Activated CD8-positive, alpha-beta memory T cell treated with anti-CD3 and anti-CD28 coated beads for 4 hours (primary cell): ENCODE measurements at places on chromosomes 16 and 17.

DNA sequence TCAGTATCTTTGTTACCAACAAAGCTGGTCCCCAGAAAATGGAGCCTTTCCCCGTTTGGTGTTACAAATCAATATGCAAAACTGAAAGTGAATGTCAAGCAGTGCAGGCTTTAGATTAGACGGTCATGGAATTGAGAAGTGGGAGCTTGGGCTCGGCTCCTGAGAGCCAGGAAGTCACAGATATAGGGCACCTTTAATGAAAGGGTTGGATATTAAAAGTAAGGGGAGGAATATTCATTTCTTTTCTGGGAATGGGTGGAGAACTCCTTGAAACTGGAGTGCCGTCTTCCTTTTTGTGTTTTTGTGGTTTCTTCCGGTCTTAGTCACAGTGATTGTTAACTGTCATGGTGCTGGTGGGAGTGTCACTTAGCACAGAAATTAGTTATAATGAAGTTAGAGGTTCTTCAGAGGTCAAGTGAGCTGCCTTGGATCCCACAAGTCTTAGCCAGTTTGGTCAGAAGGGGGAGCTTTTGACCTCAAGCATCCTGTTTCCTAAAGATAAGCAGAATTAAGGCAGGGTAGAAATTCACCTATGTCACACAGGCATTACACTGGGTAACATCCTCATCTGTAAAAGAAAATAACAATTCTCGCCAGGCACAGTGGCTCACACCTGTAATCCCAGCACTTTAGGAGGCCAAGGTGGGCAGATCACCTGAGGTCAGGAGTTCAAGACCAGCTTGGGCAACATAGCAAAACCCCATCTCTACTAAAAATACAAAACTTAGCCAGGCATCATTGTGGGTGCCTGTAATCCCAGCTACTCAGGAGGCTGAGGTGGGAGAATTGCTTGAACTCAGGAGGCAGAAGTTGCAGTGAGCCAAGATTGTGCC is 9.6 kb upstream of the EIF1 start:
- DNase-seq, result no peak

DNA sequence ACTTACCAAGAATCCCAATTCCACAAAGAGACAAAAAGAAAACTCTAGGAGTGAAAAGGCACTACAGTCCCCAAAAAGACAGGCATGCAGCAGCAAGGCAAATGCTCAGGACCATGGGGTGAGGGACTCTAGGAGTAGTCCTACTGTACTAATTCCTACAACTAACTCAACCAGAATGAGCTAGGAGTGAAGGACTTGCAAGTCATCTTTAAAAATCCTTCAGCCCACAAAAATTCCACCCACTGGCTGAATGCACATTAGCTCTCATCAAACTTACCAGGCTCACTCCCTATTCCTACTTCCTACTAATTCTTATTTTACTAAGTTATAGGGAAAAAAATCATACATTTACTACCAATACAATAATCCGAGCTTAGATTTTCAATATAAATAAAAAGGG is 141.7 kb upstream of the C17orf78 start:
- DNase-seq, result no peak

DNA sequence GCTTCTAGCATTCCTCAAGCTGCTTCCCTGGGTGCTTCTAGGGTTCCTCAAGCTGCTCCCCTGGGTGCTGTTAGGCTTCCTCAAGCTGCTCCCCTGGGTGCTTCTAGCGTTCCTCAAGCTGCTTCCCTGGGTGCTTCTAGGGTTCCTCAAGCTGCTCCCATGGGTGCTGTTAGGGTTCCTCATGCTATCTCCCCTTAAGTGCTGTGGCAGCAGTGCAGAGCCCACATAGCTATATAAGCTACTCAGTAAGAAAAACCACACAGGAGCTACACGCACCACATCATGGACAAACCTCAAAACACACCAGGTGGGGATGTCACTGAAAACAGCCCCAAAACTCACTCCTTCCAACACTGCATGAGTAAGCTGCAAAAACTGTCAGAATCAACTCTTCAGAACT is 35.2 kb downstream of the ANKRD11 start:
- no peak for DNase-seq

- DNase-seq, result no peak
Observed at GRCh38 chr16:46947900-46948547, 25.4 kb downstream of the DNAJA2 start.

GRCh38 chr17:77374170-77374936 is 233.6 kb downstream of the SEC14L1 start:
- DNase-seq, result peak; percentile 35

- DNase-seq, result no peak
Observed at GRCh38 chr16:19678804-19679203, 39.2 kb downstream of the KNOP1 start.

DNA sequence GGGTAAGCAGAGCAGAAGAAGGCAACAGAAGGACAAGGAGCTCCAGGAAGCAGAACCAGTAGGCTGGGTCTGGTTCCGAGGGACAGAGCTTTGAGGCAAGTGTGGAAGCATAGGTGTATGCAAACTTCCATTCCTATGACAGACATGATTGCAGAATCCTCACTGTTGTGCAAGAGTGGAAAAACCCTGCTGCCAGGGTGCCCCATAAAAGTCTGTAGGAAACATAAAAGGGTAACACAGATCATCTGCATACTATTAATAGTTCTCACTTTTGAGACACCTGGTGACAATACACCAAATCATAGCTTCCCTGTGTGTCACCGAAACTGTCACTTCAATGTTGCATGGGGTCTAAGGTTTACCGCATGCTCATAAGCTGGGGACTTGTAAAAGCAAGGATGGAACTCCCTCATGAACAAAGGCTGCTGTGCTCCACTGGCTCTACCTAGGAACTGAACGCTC is 39.7 kb downstream of the ARHGAP17 start:
- DNase-seq, result no peak

DNA sequence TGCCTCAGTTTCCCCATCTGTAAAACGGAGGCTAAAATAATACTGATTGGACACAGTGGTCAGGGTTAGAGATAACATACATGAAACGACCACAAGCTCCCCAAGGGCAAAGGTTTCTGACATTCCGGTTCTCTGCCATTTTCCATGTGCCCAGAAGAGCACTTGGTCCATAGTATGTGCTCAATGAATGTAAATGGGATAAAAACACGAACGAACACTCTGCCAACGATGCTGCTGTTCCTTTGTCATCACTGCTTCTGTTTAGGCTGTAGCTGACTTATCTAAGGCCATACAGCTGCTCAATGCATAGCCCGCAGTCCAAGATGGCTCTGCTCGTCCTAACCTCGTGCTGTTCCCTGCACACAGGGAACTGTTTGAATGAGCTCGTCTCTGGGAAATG is 102.0 kb downstream of the RMI2 start:
- DNase-seq, result no peak
